ENCODE measurements at places on chromosomes 16 and 17.
A peak's percentile ranks its signal among the peaks of the same experiment; 100 is the strongest.

- peak; percentile 36 for DNase-seq
These were observed 77.0 kb upstream of the TMEM132E start for GRCh38 chr17:34502426-34502825.

DNA sequence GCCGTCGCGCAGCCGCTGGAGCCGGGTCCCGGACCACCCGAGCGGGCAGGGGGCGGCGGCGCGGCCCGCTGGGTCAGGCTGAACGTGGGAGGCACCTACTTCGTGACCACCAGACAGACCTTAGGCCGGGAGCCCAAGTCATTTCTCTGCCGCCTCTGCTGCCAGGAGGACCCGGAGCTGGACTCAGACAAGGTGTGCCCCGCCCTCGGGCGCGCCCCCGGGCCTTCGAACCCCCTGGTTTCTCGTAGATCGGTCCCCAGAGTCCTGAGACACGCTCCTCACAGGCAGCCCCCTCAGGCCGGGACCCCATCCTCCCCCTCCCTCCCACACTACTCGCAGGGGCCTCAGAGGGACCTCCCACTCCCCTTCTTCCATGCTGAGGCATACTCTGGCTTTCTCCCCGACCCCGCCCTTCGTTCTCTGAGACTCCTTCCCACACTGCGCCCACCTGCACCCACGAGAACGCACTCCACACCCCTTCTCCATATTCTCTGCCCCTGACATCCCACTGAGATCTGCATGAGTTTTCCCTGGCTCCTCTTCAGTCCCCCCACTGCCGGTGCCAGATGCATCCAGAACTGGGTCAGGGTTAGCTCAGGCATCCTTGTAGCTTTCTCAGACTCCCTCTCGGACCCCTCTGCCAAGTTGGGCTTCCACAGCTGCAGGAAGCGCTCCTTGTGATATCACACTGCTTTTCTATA, 523 bp downstream of the KCTD2 start:
- DNase-seq, result no peak

DNA sequence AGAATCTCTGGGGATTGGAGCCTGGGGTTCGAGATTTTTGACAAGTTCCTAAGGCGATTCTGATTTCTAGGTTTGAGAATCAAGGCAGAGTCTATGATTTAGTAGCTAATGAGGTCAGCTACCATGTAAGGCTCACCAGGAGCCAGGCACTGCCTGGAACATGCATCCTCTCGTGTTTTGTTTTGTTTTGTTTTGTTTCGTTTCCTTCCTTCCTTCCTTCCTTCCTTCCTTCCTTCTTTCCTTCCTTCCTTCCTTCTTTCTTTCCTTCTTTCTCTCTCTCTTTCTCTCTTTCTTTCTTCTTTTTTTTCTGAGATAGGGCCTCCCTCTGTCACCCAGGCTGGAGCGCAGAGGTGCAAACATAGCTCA, 39.1 kb downstream of the SRCIN1 start:
- DNase-seq, result no peak

DNA sequence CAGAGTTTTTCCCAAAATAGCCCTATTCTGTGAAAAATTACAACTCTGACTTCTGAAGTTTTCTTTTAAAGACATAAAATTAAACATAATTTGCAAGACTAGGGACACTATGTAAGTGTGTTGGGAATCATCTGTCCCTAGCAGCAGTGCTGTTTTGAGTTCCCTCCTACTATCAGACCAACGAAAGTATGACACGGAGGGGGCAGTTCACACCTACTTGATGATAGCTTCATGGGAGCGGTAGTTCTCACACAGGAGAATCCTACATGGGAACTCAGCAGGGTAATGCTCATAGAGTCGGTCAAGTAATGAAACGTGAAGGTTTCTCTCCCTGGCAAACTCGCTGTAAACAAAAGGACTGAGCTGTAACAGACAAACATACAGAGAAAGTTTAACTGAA, 96.6 kb downstream of the HELZ start:
- DNase-seq, result no peak

- no peak for DNase-seq
These were observed 3.7 kb downstream of the KLHDC4 start for GRCh38 chr16:87762071-87762571.

DNA sequence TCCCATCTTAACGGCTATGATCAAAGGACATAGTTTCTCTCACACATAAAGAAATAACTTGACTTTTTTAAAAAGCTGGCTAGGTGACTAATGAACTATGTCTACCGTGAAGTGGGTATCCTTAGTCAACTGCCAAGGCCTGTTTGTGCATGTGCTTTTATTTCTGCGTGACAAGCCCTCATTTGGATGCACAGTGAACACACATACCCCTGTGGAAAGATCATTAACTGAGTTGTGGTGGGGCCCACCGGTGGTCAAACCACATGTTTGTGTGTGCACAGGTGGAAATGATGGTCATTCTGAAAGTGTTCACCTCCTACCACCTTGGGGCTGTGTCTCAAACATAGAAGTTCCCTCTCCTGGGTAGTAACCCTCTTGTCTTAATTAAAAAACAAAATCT, 256.1 kb upstream of the SALL1 start:
- no peak for DNase-seq
